ENCODE measurements at places on chromosomes 1 and 21. TPM values are rescaled to one million over a fixed set of nuclear protein-coding genes. Genes with fewer than 3 reads are reported as not detected.

The NFASC gene
- 0.41 TPM for total RNA-seq

The DFFA gene
- 57.3 TPM for total RNA-seq

The CSMD2 gene
- 1.9 TPM for total RNA-seq

The CDC42SE1 gene
- total RNA-seq, result 114 TPM

The S100A1 gene
- not detected for total RNA-seq

The TMIGD3 gene
- not detected for total RNA-seq

The CD52 gene
- not detected for total RNA-seq

The APCS gene
- not detected for total RNA-seq

DNA sequence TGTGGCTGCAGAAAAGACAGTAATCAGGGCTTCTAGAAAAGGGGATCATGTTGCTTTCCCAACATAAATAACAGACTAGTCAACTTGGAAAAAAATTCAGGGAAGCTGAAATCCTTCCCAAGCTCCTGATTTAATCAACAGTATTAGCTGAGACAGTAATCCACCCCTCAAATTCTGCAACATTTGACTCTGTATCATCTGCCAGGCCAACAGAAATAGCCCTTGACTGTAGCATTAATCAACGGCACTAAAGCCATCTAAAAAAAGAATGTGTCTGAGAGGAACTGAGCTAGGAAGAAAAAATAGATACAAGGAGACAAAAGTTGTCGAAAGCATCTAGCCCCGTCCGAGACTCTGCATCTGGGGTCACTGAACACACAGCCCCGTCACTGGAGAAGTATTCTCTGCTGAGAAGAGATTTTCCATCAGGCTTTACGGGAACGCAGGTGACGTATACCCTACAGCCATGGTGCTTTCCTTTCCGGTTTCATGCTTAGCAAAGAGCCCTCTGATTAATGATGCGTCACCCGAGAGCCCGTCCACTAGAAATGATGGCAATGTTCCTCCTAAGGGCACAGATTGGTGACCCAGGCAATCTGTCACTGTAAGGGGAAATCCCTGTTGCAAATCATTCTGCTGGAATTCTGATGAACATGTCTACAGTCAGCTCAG, 42.1 kb upstream of the TP53BP2 start:
- peak; percentile 98 for DNase-seq

GRCh38 chr1:60894741-60895140, 187.6 kb upstream of the NFIA start:
- DNase-seq, result no peak

DNA sequence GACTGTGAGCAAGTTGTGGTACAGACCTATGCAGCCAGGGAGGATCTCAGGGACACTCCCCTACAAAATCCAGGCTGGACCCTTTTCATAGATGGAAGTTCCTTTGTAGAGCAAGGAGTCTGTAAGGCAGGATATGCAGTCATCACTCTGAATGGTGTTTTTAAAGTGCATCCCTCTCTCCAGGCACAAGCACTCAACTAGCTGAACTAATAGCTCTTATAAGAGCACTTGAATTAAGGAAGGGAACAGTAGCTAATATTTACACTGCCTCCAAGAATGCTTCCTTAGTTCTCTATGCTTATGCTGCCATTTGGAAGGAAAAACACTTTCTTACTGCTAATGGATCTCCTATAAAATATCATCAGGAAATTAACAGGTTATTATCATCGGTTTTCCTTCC, 27.0 kb upstream of the SMYD3 start:
- no peak for DNase-seq

GRCh38 chr1:200039849-200040474, 12.5 kb downstream of the NR5A2 start:
- no peak for DNase-seq

GRCh38 chr21:43323244-43324005, 103.5 kb downstream of the SIK1 start:
- no peak for DNase-seq

DNA sequence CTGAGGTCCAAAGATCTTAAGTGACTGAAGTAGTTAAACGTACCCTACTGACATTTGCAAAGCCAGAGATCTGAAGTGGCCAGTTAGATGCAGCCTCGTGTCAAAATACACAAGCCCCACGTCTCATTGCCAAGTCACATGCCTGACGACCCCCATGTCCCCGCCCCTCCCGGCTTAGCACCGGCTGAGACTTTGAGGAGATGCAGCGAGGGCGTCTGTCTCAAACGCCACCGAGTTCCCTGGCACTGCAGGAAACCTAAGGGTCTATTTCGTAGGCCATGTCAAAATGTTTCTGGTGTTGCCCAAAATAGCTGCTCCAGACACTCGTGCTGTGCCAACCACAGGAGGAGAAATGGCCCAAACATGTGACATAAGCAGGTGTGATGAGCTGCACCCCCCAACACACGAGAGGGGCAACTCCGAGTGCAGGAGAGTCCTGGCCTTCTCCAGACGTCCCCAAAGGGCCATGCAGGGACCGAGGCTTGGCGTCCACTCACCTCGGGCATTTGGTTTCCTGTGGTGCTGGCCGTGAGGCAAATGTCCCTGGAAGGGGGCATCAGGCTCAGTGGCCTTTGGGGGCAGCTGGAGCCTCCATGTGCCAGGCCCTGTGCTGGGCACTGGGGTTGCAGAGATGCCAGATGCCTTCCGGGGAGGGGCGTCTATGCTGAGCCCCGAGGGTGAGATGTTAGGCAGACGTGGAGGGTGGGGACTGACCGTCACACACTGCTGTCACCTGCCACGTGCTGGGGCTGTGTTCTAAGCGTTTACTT, 67.0 kb downstream of the MATN1 start:
- no peak for DNase-seq

GRCh38 chr1:230300322-230301301, 125.5 kb downstream of the PGBD5 start:
- no peak for DNase-seq

DNA sequence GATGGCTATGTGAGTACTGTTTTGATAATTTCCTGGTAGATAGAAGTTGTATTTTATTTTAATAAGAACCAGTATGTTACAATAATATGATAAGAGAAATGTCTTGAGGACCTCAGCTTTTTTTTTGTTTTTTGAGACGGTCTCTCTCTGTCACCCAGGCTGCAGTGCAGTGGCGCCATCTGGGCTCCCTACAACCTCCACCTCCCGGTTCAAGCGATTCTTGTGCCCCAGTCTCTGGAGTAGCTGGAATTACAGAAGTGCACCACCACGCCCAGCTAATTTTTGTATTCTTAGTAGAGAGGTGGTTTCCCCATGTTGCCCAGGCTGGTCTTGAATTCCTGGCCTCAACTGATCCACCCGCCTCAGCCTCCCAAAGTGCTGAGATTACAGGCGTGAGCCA, 968.1 kb upstream of the ADGRL4 start:
- no peak for DNase-seq

GRCh38 chr1:211742272-211742671, 66.9 kb upstream of the NEK2 start:
- DNase-seq, result no peak

GRCh38 chr1:164774413-164774812, 215.4 kb downstream of the PBX1 start:
- no peak for DNase-seq

GRCh38 chr1:162977944-162978568, 91.1 kb upstream of the RGS4 start:
- DNase-seq, result no peak

DNA sequence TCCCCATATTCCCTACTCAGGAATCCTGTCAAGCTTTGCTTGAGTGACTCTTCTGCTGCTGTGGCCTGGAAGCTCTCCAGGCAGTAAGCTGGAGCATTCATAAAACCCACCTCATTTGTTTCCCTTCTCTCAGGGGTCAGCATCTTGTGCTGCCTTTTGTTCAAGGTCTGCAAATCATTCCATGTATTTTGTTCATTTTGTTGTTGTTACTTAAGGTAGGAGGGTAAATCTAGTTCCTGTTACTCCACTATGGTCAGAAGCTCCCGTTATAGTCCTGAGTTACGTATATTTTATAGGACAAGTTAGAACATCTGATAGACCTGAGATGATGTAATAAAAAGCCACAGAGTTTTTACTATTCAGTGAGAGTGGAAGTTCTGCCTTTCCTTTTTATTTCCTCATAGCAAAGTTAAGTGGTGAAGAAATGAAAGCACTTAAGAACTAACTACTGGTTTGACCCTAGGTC, 9.9 kb downstream of the SYNJ1 start:
- no peak for DNase-seq

GRCh38 chr21:38797470-38797869, 8.3 kb upstream of the ETS2 start:
- peak; percentile 53 for DNase-seq

GRCh38 chr1:205073511-205073910, 10.7 kb downstream of the TMEM81 start:
- no peak for DNase-seq

- DNase-seq, result no peak
Observed at GRCh38 chr1:6198646-6199297, 623 bp downstream of the RPL22 start.

DNA sequence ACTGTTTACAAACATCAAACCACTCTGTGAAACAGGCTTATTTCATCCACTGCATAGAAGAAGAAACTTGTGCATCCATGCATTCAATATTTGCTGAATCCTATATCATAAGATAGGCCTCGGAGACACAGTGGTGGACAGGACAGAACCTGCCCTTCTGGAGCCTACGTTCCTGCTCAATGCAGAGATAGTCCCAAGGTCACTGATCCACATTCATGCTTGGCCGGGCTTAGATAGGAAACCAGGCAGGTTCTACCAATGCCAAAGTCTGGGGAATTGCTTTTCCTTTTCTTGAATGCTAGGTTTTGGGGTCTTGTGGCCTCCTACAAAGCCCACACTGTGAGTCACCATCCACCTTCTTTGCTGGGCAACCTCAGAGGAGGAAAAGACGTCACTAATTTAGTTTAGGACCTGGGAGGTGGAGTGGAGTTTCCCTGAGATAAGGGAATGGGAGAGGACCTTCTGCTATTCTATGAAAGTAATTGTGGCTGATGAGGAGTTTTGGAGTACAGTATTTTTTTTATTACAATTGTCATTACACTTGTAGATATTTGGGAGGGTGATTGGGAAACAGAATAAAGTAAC, 99.7 kb upstream of the CD34 start:
- DNase-seq, result no peak

DNA sequence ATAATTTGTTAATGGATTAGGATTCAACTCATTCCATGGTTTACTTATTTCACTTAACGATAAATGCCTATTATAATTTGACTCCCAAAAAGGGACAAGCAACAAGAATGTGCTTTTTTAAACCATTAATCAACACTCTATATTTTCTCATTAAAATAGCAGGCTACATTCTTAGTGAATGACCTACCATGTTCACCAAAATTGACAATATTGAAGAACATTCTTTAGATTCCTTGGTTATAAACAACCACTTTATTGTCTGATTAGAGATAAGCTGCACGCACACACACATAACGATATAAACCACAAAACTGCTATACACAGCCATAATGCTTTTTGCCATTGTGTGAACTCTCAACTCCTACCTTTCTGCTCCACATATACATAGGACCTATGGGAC, 75.4 kb upstream of the LRRC7 start:
- DNase-seq, result peak; percentile 64

DNA sequence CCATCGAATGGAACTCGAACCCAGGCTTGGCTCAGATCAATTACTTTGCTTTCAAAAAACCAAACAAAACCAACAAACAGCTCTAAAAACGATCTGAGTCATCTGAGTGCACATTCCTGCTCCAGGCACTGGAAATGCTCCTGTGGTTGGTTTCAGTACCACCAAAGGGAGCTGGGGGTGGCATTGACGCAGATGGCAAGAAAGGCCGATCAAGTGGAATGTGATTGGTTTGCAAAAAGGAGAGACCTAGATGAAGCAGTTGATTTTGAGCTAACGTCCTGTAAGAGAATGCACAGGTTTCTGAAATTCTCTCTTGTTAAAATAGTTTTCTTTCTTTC, 39.5 kb downstream of the PIK3CD start:
- DNase-seq, result no peak

DNA sequence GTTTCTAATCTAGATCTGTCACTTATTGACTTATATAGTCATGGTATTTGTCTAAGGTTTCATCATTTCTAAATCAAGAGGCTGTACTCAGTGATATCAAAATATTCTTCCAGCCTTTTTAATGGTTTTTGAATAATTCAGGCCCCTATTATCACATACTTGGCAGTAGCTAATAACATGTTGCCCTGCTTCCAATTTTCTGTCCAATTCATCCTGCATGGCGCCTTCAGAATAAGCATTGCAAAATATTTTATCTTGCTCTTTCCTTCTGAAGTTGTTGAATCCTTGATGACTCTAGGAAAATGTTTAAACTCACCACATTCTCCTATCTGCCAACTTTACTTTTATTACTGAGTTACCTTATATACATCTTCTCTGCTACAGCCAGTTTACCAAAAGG, 517.2 kb upstream of the B3GALT2 start:
- no peak for DNase-seq

GRCh38 chr1:41278076-41278475, 36.0 kb upstream of the SCMH1 start:
- DNase-seq, result no peak

- DNase-seq, result no peak
Observed at GRCh38 chr1:116984406-116985160, 17.0 kb upstream of the CD101 start.

DNA sequence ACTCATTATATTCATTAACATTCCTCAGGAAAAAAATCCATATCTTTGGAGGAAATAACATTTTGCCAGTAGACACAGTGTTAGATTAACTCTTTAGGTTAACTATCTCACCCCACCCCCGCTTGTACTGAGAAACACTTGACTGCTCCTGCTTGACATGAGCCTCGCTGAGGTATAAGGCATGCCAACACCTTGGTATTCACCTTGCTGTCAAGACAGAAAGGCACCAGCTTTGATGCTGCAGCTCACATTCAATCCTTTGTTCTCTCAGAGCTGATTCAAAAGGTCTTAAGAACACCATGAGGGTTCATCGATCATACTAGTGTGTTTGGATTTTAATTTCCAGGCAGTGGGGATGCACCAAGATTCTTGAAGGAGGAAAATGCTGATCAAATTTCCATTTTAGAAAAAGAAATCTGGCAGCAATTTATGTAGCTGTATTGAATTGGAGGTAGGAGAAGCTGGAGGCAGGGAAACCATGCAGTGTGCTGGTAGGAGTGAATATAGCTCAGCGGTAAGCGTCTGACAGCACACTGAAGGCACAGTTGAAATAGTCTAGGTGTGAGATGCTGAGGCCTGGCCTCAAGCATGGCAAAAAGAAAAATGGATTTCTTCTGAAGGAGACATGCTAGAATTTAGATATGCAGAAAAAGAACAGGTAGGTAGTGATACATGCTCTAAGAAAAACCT, 108.0 kb upstream of the ST6GALNAC5 start:
- DNase-seq, result no peak

- DNase-seq, result peak; percentile 96
Observed at GRCh38 chr1:183234660-183235476, 48.8 kb downstream of the LAMC2 start.

DNA sequence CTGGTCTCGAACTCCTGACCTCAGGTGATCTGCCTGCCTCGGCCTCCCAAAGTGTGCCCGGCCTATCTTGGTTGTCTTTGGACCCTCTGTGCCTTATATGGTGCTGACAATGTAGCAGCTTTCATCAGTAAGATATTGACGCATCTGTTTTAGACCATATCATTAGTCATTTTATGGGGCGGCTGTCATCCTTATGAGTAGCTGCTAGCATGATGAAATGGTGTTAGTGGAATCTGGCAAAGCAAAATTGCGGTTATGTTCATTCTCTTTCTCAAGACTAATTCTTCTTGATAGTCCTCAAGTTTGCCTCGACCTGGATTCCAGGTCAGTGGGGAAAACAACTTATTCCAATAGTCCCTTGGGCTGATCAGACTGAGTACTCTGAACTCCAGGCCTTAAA, 199.9 kb downstream of the PRDM2 start:
- peak; percentile 4 for DNase-seq

GRCh38 chr1:61518670-61519400, 206.1 kb downstream of the TM2D1 start:
- peak; percentile 83 for DNase-seq
